ENCODE measurements at places on chromosomes 2 and 18.

- DNase-seq, result no peak
Observed at GRCh38 chr2:240319221-240319854, 116.1 kb upstream of the GPC1 start.

DNA sequence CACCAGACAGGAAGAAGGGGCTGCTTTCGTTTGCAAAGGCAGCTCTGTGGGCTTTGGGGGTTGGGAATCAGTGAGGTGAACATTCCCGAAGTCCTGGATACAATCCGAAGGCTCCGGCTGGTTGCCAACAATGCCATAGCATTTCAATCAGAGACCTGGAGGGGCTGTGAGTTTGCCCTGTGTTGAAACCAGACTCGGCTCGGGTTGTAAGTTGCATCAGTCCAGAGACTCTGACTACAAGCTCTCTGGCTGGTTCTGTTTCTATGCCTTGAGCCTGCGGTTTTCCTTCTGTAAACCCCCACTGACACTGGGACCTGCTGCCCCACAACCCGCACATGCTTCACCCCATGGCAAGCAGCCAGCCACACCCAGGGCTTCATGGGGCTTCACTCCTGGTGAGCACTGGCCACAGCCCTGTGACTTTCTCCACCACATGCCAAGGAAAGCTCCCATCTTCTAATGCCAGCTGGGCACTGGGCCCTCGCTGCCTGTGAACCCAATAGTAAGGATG is 85.7 kb upstream of the ODC1 start:
- DNase-seq, result no peak

DNA sequence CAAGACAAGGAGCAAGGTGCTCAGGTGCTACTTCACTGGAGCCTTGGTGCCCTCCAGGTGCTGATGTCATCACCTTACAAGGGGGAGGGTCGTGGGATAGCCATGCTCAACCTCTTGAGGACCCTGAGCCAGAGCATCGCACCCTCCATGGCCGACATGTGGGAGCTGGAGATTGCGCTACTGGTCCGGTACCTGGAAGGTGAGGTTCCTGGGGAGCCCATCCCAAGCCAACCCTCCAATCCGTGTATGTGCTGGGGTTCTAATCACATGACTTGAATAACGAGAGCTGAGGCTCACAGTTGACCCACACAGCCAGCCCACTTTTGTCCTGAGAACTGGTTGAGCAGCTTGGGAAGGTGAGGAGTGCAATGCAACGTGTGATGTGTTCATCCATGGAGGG is 25.9 kb downstream of the MROH2A start:
- no peak for DNase-seq

DNA sequence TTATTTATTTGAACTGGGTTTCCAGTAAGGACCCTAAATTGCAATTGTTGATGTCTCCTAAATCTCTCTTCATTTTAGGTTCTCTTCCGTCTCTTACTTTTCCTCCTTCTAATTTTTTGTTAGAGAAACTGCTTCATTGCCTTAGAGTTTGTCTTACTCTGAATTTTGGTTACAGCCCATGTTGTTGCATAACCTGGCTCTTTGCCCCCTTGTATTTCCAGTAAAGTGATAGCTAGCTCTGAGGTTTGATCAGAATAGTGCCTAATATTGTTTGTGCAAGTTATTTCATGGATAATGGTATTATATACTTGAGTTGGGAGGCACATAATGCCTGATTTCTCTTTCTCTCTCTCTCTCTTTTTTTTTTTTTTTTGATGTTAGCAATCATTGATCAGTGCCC is 71.8 kb downstream of the MGAT5 start:
- no peak for DNase-seq

DNA sequence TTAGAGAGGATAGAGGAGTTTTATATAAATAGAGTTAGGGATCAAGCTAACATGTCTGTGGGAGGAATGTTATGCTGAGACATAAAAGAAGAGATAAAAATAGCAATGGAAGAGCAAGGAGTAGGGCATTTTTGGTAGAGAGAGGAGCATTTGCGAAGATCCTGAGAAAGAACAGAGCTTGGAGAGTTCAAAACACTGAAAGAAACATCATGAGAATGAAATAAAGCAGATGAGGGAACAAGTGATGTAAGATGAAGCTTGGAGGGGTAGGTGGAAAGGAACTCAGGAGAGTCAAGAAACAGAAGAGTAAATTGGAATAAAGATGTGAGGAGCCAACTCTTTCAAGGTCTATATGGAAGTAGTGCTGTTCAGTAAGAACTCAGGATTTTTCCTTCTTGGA is 308.6 kb downstream of the PARD3B start:
- no peak for DNase-seq

DNA sequence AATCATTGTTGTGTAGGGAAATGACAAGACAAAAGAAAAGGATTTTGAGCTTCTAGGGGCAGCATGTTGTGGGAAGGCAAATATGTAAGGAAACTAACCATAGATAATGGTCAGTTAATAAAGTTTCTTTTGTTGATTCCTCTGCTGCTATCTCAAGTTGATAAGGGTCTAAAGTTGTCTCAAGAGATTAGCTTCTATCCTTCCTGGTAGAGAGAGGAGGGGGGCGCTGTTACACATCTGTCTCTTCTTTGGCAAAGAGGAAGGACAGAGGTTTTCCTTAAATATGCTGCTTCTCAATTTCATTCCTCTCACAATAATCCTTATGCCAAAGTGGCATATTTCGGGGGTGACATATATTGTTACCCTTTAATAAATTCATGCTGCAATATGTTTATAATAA is 944.0 kb downstream of the DPP10 start:
- no peak for DNase-seq

DNA sequence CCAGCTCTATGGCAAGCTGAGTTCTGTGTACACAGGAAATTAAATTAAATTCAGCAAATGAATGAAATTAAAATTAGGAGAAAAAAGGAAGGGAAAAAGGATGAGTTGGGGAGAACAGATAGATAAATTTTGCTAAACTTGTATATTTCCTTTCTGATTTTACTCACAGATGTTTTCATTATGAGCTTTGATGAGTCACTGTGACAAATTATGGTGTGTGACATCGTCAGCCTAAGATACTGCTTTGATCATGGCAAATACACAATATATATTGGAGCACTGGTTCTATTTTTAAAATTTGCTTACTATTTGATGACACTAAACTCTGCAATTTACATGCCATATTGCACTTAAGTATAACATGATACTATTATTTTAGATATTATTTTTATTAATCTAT is 464.6 kb upstream of the SPHKAP start:
- DNase-seq, result no peak

DNA sequence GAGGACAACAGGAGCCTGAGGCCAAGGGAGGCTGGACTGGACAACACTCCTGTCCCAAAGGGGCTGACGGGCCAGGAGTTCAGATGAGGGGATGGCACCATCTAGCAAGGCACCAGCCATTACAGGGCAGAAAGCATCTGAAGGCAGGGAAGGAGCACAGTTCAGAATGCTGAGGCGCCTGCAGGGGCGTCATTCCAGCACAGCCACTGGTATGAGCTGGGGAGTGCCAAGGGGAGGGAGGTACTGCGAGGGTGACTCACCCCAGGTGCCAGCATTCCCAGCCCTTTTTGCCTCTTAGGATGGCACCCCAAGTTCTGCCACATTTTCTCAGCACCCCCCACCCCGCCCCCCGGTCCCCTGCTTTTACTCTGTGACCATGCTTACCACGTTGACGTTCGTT is 129.8 kb upstream of the EPAS1 start:
- DNase-seq, result no peak

- DNase-seq, result no peak
Observed at GRCh38 chr2:209517436-209517835, 93.6 kb downstream of the MAP2 start.

DNA sequence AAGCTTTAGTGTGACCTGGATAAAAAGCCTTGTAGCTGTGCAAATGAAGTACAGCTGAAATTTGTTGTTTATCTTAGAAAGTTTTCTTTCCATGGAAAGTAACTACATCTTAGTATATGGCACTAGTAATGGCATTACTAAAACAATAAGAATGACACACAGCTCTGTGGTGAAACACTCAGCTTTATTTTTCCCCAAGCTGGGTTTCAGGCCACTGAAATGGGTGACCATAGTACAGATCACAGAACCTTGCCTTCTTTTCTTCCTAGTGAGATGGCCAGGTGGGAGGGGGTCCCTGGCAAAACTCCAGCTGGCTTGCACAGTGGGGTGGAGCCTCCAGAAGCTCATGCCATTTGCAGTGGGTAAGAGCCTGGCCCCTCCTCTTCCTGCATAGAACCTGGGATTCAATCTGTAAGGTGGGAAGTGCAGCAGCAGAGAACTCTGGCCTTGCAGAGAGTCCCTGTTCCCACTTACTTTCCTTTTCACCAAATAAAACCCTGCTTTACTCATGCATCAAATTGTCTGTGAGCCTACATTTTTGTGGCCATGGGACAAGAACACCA is 17.6 kb upstream of the GRP start:
- no peak for DNase-seq

GRCh38 chr2:204796581-204796980 is 251.3 kb downstream of the PARD3B start:
- DNase-seq, result no peak

DNA sequence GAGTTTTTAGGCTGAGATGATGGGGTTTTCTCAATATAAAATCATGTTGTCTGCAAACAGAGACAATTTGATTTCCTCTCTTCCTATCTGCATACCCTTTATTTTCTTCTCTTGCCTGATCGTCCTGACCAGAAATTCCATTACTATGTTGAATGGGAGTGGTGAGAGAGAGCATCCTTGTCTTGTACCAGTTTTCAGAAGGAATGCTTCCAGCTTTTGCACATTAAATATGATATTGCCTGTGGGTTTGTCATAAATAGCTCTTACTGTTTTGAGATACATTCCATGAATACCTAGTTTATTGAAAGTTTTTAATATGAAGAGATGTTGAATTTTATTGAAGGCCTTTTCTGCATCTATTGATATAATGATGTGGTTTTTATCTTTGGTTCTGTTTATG is 181.8 kb downstream of the GBX2 start:
- DNase-seq, result no peak

DNA sequence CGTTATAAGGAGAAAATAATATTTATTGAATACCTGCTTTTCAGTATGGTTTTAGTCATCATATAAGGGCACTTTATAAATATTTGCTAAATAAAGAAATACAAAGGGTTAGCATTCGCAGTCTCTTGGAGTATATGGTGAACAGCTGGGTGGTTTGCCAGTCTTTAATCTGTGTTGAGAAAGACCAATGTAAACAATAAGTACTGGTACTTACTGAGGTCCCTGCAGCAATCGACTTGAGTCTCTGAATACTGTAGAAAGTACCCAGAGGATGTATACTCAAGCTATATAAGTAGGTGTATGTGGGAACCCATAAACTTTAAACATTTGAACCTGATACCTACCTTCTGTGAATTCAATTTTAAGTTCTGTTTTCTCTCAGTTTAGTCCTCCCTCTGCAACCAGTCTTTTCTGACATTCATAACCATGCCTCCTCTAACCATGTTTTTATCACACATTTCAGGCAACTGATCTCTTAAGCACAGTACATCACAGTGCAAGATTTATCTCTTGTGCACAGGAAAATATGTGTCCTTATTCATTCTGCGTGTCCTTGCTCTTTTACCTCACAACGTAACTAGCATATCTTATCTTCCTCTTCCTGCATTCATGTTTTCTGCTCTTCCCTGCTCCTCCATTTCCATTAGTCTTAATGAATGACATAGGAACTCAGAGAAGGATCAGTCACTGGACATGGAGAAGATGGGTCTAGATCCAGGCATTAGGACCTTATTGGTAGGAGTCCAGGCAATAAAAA is 21.7 kb downstream of the C18orf63 start:
- DNase-seq, result no peak

DNA sequence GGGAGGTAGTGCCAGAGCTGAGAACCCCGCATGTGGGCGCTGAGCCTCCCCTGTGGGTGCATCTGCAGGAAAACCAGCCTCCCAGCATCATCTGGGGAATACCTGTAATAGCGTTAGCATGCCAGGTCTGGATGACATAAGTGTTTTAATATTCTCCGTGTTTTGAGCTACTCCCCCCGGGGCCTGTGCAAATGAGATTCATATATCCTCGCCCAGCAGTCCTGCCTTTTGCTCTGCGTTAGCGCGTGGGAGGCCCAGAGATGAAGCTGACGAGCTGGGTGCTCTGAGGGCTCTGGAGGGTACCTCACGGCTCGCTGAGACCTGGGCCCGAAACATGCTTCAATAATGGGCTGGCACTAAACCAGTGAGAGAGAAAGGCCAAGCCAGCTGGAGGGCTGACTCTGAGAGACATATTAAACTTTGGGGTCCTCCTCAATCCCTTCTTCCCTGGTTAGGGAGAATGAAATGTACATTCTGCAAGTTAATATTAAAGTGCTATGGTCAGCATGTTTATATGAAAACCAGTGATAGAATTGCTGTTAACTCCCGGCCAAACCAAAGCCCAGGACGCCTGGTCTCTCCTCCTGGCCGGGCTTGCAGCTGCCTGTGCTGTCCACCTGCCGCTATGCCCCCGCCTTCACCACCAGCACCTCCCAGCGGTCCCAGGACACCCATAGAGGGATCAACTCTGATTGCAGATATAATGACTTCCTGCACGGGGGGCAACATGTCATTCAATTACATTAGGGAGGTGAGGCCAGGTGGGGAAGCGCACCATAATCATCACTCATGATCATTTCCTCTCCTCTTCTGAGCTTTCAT is 77.0 kb downstream of the EDAR start:
- DNase-seq, result no peak

DNA sequence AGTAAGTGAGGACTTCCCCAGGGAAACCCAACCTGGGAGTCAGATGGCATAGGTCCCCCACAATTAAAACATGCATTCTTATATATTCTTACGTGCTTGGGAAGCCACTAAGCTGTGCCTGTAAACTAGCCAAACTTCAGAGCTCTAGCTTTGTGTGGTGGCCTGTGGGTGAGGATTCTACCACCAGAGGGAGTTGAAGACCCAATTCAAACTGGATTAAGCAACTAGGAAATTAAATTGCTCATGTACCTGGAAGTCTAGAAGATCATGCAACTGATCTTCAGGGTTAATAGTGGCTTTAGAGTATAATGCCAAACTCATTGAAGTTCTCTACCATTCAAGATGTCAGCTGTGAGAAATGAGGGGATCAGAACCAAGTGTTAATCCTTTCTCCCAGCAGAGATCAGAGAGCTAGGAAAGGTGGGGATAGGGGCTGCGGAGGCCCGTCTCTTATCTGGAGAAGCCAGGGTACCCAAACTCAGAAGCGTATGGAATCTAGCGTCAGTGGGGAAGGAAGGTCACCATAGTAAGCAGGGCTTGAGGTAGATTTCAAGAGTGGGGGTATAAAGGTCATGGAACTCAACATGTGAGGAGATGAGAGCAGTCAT is 53.2 kb upstream of the CCDC85A start:
- no peak for DNase-seq

DNA sequence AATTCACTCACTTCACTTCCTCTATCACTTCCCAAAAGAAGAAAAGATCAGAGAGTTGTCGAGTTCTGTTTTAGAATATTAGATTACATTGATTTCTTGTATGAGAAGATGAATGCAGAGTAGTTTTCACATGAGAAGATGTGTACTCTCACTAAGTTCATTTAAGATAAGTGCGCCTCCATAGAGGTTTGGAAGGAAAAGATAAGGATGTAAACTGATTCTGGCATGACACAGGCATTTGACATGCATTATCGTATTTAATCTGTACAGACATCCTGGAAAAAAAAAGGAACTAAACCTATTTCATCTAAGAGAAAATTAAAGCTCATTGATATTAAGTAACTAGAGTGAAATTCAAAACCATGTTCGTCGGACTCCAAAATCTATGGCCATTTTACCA is 152.2 kb upstream of the CRIM1 start:
- DNase-seq, result no peak
